Panc1 (cell line): ENCODE measurements at places on chromosomes 12 and 14. TPM values are rescaled to one million over a fixed set of nuclear protein-coding genes. Genes with fewer than 3 reads are reported as not detected.

NCKAP5L gene
- total RNA-seq = 17.3 TPM

DNA sequence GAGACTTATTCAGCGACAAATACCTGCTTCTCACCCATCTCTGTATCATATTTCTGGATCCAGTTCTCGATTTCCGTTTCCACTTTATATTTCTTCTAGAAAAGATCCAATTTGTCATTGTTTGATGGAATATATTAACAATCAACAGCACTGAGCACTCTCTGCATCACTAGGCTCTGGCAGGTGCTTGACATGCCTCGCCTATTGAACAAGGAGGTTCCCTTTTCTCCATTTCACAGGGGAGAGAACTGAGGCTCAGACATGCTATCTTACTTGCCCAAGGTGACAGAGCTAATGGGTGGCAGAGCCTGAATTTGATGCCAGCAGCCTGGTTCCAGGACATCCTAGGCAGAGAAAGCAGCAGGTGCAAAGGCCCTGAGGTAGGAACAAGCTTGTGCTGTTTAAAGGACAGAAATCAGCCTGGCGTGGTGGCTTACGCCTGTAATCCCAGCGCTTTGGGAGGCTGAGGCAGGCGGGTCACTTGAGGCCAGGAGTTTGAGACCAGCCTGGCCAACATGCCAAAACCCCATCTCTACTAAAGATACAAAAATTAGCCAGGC is 12.1 kb downstream of the RITA1 start:
- peaks cover 30% of the 10 kb centered on the region for H3K4me1 ChIP-seq
- H3K27ac ChIP-seq = no peak overlapping the region; the same call in 1 of the 2 replicates
- no peak for DNase-seq
- no peak overlapping the region for H3K4me3 ChIP-seq

- H3K4me3 ChIP-seq = no peak overlapping the region
- H3K4me1 ChIP-seq = no peaks in the 10 kb centered on the region
- H3K36me3 ChIP-seq = no peaks in the 10 kb centered on the region
- H3K27me3 ChIP-seq = no peaks in the 10 kb centered on the region
- no peak overlapping the region for H3K27ac ChIP-seq
Measured at GRCh38 chr12:127998988-127999387, 268.0 kb upstream of the TMEM132C start.

DNA sequence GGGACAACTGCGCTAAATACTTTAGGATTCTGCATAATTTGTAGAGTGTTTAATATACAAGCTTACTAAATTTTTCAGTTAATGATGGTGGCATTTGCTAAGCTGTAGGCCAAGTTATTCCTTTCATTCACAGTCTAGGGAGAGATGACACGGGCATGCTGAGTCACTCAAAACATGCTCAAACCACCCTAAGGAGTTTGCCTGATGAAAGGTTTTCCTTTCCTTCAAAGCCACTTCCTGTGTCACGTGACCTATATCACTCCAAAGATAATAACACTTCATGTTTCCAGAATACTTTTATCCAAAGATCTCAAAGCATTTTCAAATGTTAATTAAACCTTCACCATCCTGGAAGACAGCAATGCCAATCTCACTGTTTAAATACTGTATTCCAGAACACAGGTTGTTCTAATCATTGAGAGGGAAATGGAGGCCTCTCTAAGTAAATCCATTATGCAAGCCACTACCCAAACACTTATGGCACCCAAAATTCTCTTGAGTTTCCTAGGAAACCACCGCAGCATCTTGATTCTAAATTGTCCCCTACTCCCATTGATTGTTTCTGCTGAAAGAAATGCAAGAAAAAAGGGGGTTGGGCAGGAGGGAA is 207.0 kb upstream of the CDKN3 start:
- no peak overlapping the region for H3K4me3 ChIP-seq
- H3K36me3 ChIP-seq = no peaks in the 10 kb centered on the region
- no peaks in the 10 kb centered on the region for H3K27me3 ChIP-seq
- H3K27ac ChIP-seq = no peak overlapping the region
